Astrocyte of the hippocampus (primary cell): ENCODE measurements at places on chromosomes 7 and 10.

- DNase-seq: no peak
Observed at GRCh38 chr10:23324351-23324750, 20.2 kb downstream of the C10orf67 start.

GRCh38 chr10:117896517-117896916 is 150.2 kb downstream of the RAB11FIP2 start:
- DNase-seq: no peak

DNA sequence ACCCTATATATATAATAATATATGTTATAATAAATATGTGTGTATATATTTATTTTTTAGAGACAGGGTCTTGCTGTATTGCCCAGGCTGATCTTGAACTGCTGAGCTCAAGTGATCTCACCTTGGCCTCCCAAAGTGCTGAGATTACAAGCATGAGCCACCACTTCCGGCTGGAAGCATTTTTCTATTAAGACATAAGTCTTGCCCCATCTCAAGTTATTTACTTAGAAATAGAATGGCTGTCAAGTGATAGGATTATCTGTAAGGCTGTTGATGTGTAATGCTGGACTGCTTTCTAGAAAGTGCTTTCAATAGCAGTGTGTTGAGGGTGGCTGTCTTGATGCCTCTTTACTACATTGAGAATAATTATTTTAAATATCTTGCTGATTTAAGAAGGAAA is 65.2 kb downstream of the ZMYND11 start:
- DNase-seq: no peak

- DNase-seq: no peak
Observed at GRCh38 chr10:99799613-99800012, 17.2 kb downstream of the ABCC2 start.

DNA sequence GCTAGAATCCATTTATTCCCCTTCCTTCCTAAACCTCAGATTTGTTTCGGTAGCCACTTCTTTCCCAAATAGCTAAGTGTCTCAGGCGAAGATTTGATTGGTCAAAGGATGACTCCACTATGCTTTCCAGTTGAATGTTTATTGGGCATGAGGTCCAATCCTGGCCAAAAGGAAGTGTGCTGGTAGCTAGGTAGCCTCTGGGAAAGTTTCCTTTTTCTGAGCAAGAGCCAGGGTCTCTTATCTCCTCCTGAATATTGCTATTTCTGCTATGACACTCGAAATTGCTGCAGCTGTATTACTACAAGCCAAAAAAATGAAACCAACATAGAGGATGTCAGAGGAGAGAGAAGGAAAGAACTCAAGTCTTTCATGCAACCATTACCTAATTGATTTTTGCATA is 53.4 kb upstream of the MKX start:
- no peak for DNase-seq

DNA sequence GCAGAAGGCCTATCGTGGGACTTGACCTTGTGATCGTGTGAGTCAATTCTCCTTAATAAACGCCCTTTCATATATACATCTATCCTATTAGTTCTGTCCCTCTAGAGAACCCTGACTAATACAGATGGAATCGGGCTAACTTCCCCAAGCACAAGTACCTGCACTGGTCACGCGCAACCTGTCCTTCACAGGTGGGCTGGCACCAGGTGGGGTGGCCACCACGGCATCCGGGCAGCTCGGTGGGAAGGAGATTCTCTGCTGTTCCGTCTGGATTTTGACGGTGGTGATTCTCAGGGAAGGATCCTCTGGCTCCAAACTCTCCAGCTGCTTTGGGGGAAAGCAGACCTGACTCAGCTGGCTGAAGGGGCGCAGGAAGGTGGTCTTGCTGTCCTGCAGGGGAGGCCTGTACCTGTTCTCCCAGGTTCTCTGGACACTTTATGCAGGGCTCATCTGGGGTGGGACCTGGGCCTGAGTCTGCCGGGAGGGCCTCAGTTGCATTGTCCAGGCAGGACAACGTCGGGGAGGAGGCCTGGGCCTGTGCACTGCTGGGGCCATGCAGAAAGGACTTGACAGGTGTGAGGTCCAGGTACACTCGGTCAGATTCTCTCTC is 61.1 kb downstream of the VWA2 start:
- no peak for DNase-seq

DNA sequence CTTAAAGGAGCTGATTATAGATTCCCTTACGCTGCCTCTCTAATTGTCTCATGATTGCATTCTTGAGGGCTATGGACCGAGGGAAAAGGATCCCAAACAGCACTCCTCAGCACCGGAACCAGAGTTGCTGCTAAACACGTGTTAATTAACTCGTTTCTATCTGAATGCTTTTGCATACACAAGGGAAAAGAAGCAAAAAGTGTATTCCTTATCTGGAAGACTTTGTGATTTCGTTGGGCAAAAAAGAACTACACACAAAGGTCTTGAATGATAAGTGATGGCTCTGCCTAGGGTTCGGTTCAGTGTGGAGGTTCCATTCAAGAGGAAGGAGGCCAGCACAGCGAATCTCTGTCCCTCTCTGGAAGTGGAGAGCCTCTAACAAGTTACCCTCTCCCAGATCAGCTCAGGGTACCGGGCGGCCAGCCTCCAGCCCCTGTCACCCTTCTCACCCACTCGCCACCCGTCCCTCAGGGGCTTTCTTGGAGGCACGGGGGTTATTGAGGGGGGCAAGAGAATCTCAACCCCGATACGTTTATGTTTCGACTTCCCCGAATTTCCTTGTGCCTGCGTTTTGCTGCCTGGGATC is 515 bp upstream of the SLC4A2 start:
- peak; percentile 52 for DNase-seq

GRCh38 chr7:99128076-99128950 is 15.6 kb downstream of the SMURF1 start:
- no peak for DNase-seq

DNA sequence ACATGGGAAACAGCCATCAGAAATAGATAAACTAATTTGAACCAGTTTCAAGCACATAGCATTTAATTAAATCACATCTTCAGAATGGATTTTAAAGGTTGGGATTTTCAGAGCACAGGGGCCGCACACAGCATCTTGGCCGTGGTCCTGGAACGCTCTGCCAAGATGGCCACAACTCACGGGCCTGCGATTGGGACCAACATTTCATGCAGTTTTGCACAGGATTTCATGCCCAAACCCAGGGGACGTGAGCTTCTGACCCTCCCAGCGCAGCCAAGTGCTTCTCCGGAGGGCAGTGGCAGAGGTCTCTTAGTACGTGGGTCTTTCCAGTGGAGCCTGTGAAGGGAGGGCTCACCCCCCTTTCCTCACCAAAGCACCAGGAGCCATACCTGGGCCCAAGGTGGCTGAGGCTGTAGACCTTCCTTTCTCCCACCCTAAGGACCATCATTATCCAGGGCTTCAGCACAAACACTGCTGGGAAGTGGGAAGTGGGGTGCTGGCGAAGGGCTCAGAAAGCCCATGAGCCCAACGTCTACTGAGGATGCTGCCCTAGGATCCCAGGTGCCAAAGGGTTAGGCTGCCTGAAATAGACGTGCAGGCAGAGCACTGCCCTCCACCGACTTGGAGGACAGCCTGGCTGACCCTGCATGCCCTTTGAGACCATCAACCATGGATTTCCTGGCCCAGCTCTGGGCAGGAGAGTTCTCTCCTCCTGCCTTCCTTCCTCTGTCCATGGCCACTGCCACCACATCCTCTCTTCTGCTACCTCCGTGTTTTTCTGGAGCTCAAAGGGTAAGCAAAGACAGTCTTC is 611.2 kb upstream of the MGMT start:
- DNase-seq: peak; percentile 26

DNA sequence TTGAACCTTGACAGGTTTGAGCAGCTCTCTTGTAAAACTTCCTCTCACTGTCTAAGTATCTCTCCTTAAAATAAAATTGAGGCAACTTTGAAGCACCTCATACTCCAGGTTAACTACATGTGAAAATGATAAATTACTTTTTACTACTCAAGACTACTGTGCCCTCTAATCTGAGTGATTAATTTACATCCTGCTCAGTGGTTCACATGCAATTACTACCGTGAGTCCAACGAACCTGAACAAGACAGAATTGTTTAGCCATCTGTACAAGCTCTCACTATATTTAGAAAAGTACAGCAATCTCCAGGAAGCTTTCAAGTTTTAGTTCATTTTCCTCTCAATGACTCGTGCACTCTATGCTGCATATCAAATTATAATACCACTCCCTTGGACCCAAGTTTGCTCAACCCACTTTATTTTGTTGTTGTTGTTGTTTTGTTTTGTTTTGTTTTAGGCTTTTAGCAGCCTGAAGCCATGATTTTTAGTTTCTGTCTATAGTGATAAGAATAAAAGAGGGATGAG is 21.2 kb downstream of the PDE1C start:
- DNase-seq: no peak

DNA sequence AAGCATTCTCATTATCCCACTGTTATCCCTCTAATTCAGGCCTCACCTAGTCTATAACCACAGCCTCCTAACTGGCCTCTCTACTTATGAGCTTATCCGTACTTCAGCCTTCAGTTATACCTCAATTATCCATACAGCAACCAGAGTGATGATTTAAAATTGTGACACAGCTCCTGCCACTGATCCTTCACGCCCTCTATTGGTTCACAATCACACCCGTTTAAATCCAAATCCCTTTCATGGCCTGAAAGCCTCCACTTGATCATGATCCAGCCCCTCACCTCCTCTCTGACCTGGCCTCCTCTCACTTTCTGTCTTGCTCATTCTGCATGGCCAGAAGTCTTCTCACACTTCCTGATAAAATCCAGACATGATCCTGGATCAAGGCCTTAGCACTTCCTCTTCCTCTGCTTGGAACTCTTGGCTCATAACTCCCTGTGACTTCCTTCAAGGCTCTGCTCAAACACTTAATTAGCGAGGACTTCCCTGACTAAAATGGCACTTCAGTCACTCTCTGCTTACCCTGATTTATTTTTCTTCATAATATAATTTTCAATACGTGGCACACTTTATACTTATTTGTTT is 19.0 kb upstream of the TMEM26 start:
- no peak for DNase-seq

- DNase-seq: peak; percentile 67
Observed at GRCh38 chr7:21617916-21618390, 75.1 kb downstream of the DNAH11 start.

DNA sequence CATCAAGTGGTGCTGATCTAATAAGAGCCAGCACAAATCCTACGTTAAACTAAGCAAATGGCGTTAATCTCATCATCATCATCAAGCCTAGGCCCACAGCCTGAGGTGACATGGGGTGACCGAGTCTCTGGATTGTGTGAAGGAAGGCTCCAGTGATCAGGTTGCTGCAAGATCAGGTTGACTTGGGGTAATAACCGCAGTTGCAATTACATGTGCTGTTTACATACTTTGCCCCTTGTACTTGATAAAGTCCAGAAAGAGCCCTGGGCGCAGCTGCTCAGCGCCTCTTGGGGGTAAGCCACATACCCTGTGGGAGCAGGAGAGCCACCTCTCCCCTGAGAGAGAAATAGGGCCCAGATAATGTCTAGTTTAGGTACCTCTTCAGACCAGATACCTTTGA is 228.1 kb downstream of the WDR11 start:
- DNase-seq: no peak

GRCh38 chr7:133360201-133360600 is 107.3 kb downstream of the EXOC4 start:
- DNase-seq: no peak

DNA sequence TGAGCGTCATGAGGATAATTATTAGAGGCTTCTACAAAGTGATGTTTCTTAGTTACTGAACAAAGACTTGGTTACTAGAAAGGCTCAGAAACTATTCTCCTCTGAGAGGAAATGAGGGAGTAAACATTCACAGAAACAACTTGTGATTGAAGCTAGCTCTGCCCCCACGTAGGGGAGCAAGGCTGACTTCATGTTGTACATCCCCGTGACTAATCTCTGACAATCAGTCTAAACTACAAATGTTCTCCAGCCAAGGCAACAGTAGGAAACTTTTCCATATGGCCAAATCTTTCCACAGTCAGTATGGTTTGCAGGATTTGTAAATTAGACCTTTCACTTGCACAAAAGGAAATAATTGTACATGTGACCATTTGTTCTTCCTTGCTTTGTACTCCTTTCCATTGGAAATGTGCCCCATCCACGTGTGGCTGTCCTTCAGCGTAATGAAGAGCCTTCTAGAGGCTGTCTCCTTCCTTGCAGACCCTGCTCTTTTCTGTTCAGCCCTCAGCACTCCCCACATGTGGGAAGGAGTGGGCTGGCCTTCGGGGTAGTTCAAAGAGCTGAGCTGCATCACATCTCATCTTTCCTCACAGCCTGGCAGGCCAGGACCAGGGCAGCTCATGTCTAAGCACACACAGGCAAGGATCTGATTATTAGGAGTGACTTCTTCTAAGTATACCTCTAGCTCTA is 93.5 kb downstream of the PCGF5 start:
- DNase-seq: peak; percentile 57

DNA sequence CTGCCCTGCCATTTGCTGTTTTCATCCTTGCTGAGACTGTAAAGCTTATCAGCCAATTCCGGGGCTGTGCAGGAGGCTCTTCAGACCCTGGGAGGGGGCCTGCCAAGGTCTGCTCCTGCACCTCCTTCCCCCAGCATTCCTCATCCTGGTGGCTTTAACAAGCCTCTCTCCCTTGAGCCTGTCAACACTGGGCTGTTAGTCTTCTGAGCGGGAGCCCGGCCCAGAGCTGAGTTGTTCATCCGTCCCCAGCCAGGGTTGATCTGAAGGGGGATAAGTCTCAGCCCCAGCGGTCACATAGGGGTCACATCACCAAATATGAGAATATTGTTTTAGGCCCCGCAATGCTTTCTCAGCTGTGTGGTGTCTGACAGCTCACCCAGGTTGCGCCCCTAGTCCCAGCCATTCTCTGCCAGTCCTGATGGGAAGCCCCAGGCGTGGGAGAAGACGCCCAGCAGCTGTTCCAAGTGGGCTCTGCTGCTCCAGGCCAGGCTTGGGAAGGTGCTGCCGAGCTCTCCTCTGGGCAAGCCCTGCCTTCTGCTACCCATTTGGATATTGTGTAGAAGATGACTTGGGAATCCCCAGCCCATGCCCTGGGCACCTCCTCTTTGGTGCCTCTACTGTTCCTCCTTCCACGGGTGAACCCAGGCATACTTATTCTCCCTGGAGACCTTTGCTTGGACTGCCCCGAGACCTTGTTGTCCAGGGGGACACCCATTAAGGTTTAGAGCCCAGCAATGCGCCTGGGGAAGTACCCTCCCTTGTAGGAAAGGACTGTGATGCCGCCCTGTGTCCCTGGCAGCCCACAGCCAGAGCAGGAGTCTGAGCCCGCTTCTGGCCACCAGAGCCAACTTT is 23.5 kb upstream of the TRIM8 start:
- DNase-seq: no peak

DNA sequence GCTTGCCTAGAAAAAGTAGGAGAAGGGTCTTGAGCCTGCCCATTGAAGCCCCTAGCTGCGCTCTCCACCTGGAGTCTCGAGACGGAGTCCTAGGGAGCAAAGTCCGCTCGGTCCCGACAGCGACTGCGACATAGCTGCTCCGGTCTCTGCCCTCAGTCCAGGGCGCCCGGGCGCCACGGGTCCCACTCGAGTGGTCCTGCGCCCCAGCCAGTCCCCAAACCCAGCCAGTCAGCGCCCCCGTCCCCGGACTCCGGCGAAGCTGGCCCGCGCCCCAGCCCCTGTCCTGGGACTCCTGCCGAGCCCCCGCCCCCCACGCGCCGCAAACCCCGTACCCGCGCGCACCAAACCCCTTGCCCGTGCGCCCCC is 490 bp downstream of the TNS3 start:
- peak; percentile 54 for DNase-seq
